Adrenal gland (tissue), 19 donors: ENCODE measurements at places on chromosomes 3 and 15. TPM values are rescaled to one million over a fixed set of nuclear protein-coding genes. Genes with fewer than 3 reads are reported as not detected.
A peak's percentile ranks its signal among the peaks of the same experiment; 100 is the strongest.

Gene APOD
- total RNA-seq, result 33.2 TPM

DNA sequence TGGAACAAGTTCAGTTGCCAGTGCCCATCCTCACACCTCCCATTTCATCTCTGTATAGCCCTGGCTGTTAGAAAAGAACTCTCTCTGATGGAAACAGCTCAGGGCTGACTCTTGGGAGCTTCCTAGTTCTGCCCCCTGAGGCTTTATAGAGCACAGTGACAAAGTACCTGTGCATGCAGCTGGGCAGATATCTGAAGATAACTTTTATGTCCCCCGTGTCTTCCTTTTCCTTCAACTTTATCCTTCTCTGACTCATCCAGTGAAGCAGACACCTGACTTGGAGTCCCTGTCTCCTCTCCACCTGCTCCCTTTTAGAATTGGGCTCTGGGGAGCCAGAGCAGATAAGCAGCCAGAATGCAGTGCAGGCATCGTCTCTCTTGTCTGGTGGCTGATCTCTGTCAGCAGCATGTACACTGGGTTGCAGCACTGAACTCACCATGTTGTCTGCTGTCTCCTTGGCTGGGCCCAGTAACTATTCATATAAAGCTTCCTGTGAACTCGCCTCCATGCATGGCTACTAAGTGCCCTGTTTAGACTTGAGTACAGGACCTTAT, 53.9 kb upstream of the PLXNA1 start:
- DNase-seq, result no peak

DNA sequence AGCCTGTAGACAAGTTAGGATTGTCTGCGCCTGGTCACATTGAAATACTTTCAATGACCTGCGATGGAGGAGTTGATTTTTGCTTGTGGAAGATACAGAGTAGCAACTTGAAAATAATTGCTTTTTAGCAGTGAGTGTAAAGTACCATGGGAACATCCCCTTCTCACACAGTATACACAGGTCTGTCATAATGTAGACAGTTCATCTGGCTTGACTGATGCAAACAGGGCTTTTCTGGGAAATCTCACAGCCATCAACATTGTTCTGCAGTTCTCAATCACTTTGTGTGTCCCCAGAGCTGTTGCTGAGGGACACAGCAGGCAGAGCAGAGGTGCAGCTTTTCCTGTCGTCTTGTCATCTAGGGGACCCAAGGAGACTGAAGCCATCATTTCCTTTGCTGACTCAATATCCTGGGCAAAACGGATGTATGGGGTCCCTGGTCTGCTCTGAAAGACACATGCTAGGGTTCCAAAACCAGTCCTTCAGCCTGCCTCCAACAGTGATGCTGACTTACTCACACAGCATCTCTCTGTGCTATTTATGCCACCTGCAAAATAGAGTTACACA, 5.3 kb upstream of the REC114 start:
- DNase-seq, result no peak

DNA sequence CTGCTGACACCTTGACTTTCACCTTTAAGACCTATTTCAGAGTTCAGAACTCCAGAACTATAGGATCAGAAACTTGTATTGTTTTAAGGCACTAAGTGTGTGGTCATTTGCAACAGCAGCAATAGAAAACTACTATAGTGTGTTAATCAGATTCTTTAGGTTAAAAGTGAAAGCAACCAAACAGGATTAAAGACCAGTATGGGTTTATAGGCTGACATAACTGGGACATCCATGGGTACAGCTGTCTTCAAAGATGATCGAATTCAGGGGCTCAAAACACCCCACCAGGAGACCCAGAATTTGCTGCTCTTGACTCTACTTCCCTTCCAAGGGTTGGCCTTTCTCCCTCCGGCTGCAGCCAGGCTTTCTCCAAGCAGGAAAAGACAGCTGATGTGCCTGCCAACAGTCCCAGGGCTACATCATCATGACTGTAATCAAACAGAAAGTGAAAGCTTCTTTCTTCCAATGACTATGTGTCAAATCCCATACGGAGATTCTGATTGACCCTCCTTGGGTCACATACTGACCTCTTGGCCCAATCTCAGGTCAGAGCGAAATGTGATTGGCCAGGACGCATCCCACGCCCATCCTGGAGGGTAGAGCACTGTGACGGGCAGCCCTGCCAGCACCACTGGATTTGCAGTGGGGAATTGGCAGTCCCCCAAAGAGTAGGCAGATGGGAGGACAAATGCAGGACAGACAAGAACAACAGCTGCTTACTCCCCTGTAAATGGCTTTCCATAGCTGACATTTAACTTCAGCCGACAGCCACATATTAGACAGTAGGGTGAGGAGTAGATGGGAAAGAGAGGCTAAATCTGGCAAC, 51.4 kb upstream of the RNF7 start:
- DNase-seq, result peak; percentile 81

- no peak for DNase-seq
Observed at GRCh38 chr3:94887065-94887464, 824.2 kb downstream of the NSUN3 start.

- no peak for DNase-seq
Observed at GRCh38 chr3:166275024-166275390, 437.8 kb upstream of the BCHE start.
